ENCODE measurements at places on chromosomes 2 and 18.

DNA sequence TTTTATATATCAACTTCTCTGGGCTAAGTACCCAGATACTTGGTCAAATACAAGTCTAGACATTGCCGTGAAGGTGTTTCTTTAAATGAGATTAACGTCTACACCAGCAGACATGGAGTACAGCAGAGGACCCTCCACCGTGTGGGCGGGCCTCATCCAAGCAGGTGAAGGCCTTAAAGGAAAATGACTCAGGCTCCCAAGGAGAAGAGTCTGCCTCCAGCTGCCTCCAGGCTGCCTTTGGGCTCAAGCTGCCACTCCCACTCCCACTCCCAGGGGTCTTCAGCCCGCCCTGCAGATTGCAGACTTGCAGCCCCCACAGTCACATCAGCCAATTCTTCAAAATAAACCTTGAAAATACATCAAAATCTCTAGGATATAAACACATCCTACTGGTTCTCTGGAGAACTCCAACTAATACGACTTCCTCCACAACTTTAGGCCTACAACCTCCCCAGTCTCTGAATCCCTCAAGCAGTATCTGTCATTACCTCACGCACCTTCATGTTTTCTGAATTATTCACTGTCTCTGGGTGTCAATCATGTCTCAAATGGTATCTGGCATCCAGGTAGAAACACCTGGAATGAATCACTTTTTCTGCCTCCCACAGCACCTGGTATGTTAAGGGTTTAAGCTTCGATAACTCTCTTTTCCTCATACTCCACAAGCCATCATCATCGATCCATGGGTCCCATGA, 6.9 kb downstream of the ITGB1BP1 start:
- DNase-seq = no peak

DNA sequence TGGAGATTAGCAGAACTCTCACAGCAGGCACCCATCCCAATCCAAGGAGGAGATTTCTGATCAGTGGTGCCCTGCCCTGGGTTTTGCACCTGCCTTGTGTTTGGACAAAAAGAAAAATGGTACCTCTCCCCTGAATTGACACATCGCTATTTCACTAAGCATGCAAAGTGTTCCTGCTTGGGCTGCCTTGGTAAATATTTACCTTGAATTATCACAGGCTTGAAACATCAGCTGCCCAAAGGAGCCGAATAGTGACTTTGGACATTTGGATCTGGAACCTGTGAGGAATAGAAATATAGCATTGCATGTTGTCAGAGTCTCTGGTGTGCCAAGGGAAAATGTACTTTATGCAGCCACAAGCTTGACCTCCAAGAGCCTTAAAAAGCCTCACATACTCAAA, 926.4 kb upstream of the FANCL start:
- DNase-seq = no peak

DNA sequence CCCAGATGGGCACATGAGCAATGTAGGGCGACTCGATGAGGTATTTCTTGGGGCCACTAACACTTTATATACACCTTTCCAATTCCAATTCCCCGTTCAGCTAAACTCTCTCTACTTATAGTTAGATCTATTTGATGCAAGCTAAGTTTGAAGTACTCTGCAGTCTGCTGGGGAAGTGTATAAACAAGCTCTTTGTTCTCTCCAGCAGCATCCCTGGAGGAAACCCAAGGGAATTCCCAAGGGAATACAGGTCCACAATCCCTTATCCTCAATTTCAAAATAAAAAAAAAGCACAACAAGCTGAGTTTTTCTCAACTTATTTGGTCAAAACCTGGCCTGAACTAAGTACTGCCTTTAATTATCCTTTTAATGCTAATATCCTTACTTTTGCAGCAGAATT, 433.3 kb downstream of the NBAS start:
- DNase-seq = no peak

GRCh38 chr2:133600266-133600928, 32.1 kb upstream of the NCKAP5 start:
- peak; percentile 79 for DNase-seq

- no peak for DNase-seq
These were observed 707 bp upstream of the SPDYA start for GRCh38 chr2:28809927-28810326.

Data from head of caudate nucleus (tissue), 42 donors.